ENCODE measurements at places on chromosomes 1 and 21.

DNA sequence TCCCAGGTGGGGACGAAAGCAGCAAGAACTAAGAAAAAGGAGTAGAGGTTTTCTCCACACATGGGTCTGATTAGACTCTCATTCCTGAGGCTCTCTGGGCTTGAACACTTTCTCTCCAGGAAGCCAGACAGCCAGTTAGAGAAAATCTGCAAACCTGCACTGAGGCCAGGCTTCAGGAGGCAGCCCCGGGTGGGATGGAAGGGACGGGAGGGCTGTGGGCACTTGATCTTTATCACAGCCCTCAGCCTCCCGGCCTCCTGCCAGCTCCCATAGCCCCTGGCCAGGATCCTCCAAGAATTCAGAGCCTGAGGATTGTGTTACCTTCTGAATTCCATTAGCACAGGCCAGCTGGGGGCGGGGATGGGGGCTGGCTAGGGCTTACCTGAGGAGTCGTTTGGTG, 40.1 kb downstream of the SERTAD4 start:
- DNase-seq, result no peak

DNA sequence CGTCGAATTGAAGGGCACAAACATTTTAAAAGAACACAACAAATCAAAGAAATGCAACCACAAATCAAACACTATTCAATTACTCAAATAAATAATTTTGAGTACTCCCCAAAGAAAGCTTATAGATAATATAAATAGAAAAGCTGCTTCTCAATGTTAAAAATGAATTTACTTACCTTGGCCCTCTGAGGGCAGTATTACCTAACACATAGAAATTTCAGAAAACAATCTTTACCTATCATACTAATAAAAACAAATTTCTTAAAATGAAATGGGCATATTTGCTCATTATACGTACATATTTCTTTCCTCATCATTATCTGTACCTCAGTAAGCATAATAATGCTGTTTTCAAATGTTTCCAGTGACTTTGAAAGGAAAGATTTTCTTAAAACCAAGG, 141.8 kb downstream of the AKT3 start:
- no peak for DNase-seq

- DNase-seq, result no peak
Measured at GRCh38 chr1:43617668-43618067, 32.3 kb upstream of the KDM4A start.

DNA sequence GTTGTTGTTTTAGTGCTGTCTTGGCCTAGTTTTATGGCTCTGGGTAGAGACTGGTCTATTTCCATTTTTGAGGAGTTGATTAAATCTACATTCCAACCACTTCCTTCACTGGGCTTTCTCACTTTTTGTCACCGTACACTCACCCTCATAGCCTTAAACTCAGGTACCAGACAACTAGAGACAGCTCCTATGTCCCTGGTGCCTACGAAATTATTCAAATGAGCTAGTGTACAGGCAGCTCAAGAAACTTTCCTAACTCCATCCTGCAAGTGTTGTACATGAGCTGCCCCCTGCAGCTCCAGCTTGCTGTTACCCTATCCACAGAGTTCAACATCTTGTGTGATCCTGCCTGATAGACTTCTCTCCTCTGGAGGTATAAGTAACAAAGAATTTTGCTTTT, 704.8 kb upstream of the RGS18 start:
- no peak for DNase-seq

DNA sequence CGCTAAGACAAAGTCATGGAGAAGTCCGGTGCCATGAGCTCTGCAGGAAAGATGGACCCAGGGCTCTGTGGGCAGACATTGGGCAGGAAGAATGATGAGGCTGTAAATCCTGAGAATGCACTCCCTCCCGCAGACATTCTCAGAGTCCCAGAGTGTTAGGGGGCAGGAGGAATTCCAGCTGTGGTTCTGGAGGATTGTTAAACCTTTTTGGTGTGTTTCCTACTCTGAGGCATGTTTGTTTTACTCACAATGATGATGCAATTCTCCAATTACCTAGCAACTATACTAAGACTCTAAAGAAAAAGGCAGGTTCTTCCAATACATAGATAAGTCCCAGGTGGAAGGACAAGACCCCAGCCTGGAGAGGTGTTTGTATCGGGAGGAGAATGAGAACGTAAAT, 2.8 kb upstream of the CAPN9 start:
- DNase-seq, result no peak

DNA sequence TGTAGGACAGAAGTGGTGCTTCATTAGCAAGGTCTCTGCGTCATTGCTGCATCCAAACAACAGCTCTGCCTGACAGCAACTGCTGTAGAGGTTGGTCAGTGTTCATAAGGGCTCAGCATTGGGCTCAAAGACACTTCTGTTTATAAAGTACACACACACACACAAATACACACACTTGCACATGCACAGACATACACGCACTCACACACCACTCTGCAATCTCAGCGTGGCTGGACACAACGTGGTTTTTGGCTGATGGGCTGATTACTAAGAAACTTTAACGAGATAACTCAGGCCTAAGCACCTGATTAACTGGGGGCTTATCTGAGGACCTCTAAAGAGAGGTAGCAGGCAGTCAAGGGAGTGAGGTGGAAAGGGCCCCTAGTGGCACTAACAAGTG, 20.4 kb downstream of the CAMK1G start:
- no peak for DNase-seq

DNA sequence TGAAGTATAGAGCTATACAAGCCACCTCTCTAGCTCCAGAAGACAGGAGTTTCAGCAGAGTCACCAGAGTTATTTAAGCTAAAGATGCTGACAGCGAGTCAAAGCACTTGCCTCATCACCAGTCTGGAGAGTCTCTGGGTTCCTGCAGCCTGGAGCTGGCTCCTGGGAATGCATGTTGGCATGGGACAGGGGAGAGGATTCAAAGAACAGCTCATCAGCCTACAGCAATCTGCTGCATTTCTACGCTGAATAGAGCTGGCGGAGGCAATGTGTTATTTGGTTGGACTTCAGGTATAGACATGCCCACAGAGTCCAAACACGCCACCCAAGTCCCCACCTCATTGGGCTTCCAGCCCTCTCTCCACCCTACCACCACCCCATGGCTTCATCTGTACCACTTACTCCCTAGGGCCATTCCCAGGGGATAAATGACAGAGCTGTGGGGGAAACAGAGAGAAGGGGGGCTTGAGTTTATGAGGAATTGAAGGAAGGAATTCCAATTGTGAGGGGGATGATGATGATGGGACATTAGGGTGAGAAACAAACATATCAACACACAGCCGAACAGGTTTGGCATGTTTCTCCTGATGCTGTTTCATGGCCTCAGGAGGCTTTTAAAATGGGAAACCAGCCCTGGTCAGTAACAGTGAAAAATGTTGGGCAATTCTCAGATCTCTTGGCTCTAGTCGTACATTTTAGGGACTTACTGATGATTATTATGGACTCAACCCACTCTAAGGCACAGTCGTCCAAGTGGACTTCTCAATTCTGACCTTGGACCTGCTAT, 58.4 kb downstream of the PLEKHA6 start:
- DNase-seq, result no peak

DNA sequence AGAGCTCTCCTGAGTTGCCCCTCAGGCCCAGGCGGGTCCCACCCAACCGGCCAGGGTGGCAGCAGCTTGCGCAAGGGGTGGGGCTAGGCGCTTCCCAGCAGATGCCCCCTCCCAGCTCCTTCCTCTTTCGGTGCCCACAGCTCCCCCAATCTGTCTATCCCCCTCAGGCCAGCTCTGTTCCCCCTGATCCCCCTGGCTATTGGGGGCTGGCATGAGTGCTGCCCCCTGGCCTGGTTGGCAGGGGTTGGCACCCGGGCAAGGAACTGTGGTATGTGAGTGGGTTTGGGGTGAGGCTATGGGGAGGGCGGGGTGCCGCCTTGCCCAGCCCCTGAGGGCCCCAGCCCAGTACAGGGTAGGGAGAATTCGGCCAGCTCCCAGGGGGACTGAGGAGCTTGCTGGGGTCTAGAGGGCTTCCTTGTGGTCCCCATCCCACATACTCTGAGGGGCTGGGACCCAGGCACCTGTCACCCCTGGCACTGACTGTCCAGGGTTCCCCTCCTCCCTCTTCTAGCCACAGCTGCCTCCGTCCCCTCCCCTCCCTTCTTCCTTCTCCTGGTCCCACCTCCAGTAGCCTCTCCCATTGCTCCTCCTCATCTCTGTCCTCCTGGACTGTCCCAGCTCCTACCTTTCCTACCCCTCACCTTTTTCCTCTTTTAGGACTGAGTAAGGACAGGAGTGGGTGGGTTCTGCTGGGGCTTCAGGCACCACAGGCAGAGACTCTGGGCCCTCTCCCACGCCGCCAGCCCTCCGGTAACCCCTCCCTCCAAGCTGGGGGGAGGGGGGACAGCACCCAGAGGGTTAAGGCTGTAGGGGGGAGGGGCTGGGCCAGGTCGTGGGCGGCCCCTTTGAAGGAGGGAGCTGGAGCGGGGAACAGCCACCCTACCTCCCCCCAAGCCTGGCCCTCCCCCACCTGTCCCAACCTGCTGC, 5.7 kb downstream of the ZBTB7B start:
- no peak for DNase-seq

DNA sequence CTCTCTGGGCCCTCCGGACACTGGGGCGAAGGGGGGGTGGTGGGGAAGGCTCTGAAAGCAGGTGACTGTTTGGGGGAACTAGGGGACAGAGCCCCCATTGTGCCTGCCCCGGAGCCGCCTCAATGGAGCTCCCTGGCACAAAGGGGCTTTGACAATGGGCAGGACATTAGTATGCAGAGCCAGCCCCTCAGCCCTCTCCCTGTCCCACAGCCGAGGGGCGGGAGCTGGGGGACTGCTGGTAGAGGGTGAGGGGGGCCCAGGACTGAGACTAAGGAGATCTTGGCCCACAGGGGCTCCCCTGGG, 7.8 kb downstream of the KCNJ10 start:
- DNase-seq, result no peak
